ENCODE measurements at places on chromosomes 7 and 10.
A peak's percentile ranks its signal among the peaks of the same experiment; 100 is the strongest.

GRCh38 chr7:108515630-108516029 lies 10.3 kb downstream of the PNPLA8 start:
- DNase-seq: no peak

DNA sequence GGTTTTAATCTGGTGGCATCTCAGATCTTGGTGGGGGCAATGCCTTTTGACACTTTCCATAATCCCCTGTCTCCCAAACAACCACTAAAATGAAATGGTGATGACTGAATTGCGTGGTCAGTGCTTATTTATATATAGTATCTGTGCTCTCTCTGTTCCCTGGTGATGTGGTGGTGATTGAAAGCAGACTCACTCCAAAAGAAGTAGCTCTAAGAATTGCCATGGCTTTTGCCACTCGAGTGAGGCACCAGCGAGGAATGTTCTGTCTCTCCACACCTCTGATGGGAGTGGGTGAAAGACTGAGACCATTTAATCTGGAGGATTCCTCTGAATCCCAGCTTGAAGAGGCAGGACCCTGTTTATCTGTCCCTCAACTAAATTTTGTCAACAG lies 2.8 kb downstream of the DUSP5 start:
- DNase-seq: no peak

DNA sequence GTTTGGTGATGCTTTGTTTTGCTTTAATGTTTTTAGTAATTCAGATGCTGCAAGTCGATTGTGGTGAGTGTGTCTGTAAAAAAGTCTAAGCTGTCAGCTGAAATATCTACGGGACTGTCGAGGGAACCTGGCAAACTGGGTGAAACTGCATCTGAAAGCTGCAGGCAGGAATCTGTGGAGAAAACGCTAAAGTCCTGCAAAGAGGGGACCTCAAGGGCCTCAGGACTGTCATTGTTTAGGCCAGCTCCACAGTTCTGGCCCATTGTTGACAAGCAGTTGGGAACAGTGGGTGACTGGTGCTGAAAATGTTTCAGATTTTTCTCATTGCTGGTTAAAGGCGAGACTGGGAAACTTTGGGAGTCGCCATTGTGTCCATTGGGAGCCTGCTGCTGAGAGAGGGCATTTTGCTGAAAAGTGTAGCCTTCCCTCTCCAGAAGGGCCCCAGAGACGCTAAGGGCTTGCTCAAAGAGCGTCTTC lies 1.8 kb downstream of the HOXA2 start:
- DNase-seq: no peak

GRCh38 chr10:31262672-31263071 lies 56.3 kb upstream of the ZEB1 start:
- DNase-seq: no peak

- no peak for DNase-seq
These were observed 97.0 kb downstream of the CTTNBP2 start for GRCh38 chr7:117776224-117776623.

DNA sequence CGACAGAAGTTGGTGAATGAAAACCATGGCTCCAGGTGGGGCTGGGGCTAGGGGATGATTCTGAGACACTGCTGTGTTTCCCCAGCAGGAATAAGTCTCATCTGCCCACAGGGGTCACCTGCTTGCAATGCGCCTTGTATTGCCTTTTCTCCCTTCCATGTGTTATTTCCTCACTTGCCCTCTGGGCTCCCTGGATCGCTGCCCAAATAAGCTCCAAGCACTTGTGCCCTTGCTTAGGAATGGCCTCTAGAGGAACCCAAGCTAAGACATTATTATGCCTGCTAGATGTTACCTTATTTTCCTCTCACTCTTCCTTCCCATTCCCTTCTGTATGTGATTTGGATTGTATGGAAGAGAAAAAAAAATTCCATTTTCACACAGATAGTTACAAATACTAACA lies 24.8 kb upstream of the PLPP4 start:
- no peak for DNase-seq

GRCh38 chr10:103535595-103535994 lies 42.1 kb downstream of the NEURL1 start:
- no peak for DNase-seq

DNA sequence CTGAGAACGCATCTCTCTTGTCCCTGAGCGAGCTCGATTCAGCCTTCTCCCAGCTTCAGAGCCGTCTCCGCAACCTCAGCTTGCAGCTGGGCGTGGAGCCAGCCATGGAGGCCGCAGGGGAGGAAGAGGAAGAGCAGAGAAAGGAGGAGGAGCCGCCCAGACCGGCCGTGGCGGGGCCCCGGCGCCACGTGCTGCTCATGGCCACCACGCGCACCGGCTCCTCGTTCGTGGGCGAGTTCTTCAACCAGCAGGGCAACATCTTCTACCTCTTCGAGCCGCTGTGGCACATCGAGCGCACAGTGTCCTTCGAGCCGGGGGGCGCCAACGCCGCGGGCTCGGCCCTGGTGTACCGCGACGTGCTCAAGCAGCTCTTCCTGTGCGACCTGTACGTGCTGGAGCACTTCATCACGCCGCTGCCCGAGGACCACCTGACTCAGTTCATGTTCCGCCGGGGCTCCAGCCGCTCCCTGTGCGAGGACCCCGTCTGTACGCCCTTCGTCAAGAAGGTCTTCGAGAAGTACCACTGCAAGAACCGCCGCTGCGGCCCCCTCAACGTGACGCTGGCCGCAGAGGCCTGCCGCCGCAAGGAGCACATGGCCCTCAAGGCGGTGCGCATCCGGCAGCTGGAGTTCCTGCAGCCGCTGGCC lies 43.2 kb downstream of the CHST3 start:
- no peak for DNase-seq

DNA sequence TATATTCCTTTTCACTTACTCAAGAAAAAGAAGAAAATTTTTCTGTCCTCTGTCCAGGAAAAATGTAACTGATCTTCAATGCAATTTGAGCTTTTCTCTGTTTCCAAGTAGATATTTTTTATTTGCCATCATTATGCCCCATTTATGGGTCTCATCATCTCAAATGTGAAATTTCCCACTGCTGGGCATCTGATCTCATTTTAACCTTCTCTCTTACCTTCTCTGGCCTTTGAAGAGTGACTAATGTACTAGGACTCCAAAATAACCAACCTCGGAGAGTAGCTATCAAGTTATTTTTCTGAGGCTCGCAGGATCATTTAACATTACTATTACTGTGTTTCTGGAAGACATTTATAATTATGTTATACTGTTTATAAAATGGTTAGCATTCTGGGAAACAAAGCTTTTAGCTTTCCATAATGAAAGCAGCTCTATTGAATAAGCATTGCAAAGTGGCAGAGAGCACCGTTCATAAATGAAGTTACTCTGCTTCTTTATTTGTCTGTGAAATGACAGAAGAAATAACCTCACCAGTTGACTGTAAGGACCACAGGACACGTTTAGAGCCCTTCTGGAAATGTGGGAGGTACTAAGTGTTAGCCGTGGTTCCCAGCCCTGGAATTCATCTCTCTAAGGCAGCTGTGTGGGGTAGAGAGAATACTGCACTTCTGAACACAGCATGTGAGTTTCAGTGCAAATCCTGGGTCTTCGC lies 33.3 kb upstream of the NMT2 start:
- no peak for DNase-seq

DNA sequence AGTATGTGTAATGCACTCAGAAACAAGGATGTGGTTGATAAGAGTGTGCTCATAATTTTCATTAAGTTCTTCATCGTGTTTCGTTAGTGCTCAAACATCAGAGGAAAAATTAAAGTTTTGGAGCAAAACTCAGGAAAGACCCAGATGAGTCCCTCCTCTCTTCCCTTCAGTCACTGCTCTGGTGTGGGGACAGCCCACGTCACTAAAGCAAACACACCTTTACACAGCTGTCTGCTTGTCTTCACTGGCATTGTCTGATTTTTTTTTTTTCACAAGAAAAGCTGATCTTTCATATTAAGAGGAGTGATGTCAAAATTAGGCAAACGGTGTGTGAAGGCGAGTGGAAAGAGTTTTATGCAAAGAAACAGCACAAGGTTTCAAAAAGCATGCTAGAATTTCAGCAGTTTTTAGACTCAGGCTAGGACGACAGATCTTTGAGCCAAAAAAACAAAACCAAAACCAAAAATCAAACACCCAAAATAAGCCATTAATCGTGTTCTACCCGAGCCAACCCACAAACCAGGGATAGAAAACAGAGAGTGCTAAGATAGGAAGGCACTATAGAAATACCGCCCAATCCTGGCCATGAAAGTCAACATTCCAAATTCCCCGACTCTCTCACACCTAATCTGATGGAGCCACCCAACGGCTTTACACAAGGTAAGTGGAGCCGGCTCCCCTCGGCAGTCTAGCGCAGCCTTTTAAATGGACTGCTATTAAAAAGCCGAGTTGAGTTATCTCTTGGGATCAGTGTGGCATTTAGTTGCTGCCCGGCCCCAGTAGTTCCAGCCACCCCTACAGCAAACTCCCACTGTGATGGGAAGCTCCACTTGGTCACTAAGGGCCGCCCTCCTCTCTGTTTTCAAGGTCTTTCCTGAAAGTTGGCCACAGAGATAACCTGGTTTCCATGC lies 27.9 kb upstream of the GATA3 start:
- DNase-seq: no peak

DNA sequence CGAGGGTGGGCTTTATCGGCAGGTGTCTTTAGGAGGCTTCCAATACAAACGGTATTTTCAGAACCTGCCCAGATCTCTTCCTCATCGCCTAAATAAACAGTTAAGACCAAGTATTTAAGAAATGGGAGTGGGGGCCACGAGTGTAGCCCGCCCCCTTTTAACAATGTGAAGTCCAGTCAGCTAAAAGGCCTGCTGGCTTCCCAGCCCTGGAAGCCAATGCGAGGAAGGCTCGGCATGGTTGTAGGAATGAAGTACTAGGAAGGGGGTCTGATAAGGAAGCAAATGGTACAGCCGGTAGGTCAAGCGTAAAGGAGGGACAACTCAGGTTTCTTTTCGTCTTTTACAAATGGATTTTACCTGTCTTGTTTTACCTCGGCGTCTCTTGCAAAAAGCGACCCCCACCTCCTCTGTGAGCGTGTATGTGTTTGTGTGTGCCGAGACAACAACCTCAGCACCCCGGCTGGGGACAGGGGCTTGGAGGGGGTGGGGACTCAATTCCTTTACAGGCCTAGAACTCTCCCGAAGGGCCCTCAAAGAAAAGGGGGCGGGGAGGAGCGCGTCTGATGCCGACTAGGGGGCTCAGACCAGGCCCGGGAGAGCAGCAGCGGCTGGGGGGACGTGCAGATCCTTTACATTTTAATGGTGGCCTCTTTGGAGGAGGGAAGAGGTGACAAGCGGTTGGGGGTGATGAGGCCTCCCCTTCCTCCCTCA lies 147.6 kb downstream of the GPR85 start:
- DNase-seq: no peak

DNA sequence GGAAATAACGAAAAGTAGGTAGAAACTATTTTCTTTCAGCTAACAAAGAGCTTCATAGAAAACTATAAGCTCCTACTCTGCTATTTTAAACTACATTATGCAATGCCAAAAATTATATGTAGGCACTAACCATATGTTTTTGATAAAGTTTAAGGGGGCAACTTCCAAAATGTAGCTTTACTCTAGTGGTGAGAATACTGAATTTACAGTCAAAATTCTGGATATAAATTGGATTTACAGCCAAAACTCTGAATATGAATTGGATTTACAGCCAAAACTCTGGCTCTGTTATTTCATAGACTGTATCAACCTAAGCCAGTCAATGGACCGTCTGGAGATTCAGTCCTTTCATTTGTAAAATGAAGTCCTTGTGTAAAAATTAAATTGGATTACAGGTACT lies 86.8 kb upstream of the ANK3 start:
- DNase-seq: no peak

- DNase-seq: no peak
These were observed 71.2 kb downstream of the WNT2 start for GRCh38 chr7:117251687-117252086.

- DNase-seq: no peak
These were observed 13.6 kb upstream of the PRKAG2 start for GRCh38 chr7:151890355-151891004.

- DNase-seq: no peak
These were observed 19.3 kb downstream of the OR6B1 start for GRCh38 chr7:144019457-144019856.

DNA sequence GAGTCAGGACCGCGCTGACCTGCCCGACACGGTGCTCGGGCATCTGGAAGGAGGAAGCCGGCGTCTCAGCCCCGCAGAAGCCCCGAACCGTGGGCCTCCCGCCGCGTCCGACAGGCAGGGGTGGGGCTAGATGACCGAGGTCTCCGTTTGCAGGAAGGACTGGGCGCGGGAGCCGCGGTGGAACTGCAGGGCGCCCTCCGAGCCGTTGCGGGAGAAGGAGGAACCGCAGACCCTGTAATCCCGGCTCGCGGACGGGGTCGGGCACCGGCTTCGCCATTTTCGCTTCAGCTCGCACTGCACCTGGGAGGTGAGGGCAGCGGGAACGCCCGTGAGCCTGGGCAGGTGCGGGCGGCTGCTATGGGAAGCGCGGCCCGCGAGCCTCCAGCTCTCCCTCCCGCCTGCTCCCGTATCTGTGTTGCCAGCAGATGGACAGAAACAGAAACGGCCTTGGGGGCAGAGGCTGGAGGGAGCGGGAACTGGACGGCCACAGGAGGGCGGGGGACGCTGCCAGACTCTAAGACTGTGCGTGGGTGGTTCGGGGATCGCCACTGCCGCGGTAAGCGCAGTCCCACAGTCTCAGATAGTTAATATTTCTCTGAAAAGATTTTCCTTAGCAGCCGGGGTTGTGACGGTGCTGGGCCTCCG lies 114.1 kb downstream of the VIPR2 start:
- DNase-seq: no peak

DNA sequence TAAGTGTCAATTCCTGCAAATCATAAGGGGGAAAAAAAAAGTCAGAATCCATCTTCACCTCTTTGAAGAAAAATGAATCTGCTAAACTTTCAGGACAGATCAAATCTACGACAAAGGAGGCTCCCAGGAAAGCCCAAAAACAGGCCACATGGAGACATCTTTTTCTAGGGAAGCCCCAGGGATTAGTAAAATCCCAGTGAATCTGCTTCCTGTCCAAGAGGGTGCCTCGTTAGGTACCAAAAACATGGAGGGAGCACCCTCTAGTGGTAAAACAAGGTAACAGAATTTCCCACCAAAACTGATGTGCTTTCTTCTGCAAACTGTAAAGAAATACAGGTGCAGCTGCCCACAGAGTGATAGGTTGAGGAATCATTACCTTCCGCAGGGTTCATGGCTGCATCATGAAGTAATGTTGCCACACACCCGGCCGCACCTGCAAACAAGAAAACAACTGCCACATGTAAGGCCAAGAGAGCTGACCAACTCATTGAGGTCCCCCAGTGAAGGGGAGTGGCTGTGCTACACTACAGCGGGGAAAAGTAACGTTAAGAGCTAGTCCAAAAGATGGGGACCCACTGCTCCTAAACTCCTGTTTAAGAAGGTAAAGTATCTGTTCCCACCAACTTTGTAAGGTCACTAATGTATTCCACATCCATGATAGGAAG lies 7.9 kb downstream of the SLC25A28 start:
- no peak for DNase-seq

- no peak for DNase-seq
These were observed 91.2 kb upstream of the OIT3 start for GRCh38 chr10:72802332-72802731.

GRCh38 chr10:59625721-59626522 lies 83.7 kb downstream of the SLC16A9 start:
- peak; percentile 23 for DNase-seq

DNA sequence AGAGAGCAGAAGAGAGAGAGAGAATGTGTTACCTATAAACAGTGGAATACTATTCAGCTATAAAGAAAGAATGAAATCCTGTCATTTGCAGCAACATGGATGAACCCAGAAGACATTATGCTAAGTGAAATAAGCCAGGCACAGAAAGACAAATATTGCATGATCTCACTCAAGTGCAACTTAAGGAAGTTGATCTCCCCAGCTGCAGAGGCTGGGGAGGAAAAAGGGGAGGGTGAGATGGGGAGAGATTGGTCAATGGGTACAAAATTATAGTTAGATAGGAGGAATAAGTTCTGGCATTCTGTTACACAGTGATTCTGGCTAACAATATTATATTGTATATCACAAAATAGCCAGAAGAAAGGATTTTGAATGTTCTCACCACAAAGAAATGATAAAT lies 11.2 kb upstream of the JAZF1 start:
- DNase-seq: no peak

Measured in C1 segment of cervical spinal cord (tissue), 14 donors.